ENCODE measurements at places on chromosomes 1 and 21. TPM values are rescaled to one million over a fixed set of nuclear protein-coding genes. Genes with fewer than 3 reads are reported as not detected.

Gene FOXO6
- total RNA-seq, result 10.3 TPM

DNA sequence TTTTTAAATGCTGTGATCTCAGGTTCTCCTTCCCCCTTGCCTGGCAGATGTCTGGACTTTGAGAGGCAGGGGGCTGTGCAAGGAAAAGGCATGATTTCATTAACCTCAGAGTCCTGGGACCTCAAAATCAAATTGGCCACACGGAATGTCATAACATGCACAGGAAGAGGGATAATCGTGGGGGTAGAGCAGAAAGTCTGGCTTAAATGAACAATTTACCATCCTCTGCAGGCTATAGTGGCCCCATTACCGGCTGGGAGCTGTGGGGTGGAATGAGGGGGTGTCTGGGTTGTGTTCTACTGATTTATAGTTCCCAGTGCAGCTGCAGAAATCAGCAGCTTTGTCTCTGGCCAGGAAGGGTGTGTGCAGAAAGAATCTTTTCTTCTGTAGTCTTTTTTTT, 10.8 kb downstream of the OPRD1 start:
- no peaks in the 10 kb centered on the region for H3K4me1 ChIP-seq
- no peak overlapping the region for H3K4me3 ChIP-seq
- no peaks in the 10 kb centered on the region for H3K27me3 ChIP-seq
- no peaks in the 10 kb centered on the region for H3K36me3 ChIP-seq

DNA sequence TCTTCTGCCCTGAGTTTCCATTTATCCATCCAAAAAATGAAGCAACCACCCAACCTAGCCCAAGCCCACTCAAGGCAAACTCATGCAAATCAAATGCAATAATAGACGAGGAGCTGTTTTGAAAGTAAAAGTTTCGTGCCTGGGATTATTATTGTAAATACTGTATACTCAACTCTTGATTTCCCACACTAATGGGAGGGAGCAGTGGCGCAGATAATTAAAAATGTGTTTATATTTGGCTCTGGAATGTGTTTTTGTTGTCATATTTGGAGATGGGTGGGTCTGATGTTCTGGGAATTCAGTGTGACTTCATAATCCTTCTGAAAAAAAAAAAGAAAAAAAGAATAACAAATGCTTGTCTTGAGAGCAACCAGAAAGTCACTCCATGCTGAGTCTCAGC, 52.5 kb downstream of the KLHDC7A start:
- DNase-seq, result no peak
- H3K36me3 ChIP-seq, result no peaks in the 10 kb centered on the region
- no peak overlapping the region for H3K27ac ChIP-seq
- H3K4me1 ChIP-seq, result no peaks in the 10 kb centered on the region

GRCh38 chr1:90612033-90612432, 105.1 kb downstream of the BARHL2 start:
- H3K27me3 ChIP-seq, result no peaks in the 10 kb centered on the region
- no peak overlapping the region for H3K4me3 ChIP-seq
- no peaks in the 10 kb centered on the region for H3K36me3 ChIP-seq
- no peaks in the 10 kb centered on the region for H3K4me1 ChIP-seq

DNA sequence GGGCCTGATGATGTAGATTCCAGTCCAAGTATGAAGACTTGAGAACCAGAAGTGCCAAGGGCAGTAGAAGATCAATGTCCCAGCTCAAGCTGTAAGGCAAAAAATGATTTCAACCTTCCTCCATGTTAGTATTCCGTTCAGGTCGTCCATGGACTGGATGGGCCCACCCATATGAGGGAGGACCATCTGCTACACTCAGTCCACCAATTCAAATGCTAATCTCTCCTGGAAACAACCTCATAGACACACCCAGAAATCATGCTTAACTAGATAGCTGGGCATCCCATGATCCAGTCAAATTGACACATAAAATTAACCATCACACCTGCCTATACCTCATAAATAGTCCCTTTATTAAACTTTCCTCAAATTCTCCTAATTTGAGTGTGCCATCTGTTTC, 73.3 kb upstream of the NFASC start:
- no peak for DNase-seq
- H3K4me3 ChIP-seq, result no peak overlapping the region
- H3K36me3 ChIP-seq, result no peaks in the 10 kb centered on the region
- H3K27ac ChIP-seq, result no peak overlapping the region
- no peaks in the 10 kb centered on the region for H3K27me3 ChIP-seq

- H3K27me3 ChIP-seq, result no peaks in the 10 kb centered on the region
- peak; percentile 47 for DNase-seq
- H3K36me3 ChIP-seq, result no peaks in the 10 kb centered on the region
- H3K4me1 ChIP-seq, result peaks cover 4% of the 10 kb centered on the region
- peak overlapping the region; percentile 47 for H3K4me3 ChIP-seq
These were observed 651 bp downstream of the ZBTB8A start for GRCh38 chr1:32539584-32540571.

Gene S100A7
- not detected for total RNA-seq

Gene KTI12
- total RNA-seq, result 10.7 TPM

Gene SFN
- total RNA-seq, result 0.36 TPM

DNA sequence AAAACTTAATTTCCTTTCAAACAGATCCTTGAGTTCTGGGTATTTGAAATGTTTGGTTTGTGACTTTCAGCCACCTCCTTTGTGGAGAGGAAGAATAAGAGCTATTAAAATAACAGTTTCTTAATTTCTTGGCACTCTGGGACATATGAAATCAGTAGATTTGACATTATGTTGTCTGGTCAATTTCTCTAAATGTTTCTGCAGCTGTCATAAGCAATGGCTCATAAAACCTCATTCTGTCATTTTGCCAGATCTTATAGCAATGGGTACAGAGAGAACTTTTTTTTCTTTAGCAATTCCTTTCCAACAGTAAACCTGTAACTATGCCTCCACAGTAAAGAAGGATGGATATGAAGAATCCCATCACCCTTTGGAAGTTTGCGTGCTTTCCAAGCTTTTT, 52.6 kb downstream of the LAMC1 start:
- H3K27me3 ChIP-seq, result no peaks in the 10 kb centered on the region
- no peak overlapping the region for H3K4me3 ChIP-seq
- no peak overlapping the region for H3K27ac ChIP-seq
- no peak for DNase-seq
- peaks cover 12% of the 10 kb centered on the region for H3K4me1 ChIP-seq

Gene LYPD8
- total RNA-seq, result not detected

Gene ZNF683
- not detected for total RNA-seq

DNA sequence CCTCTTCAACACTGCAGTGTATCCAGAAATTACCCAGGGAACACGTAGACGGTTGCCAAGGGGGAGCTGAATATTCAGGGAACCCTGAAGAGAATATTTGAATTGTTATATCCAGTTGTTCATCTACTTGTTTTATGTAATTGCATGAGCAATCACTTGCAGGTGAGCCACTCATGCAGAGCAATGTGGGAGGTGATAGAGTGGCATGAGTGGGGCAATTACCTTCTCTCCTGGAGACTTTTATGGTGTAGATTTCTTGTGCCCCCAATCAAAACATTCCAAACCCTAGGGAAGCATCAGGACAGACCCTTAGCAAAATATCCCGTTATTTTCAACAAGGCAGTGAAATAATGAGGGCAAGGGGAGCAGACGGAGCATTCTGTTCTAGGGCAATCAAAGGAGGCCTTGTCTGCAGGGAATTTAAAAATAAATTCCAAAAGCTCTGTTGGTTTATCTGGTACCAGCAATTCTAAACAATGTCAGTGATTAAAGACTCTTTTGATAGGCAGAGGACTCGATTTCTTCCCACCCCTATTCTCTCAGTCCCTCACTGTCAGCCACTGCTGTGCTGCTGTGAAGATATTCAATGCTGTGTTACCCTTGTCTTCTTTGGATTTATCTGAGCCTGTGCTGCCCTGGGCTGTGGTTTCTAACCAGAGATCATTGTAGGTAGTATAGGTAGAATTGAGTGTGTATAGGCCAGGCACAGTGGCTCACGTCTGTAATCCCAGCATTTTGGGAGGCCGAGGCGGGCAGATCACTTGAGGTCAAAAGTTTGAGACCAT, 180.2 kb upstream of the MAP1LC3C start:
- H3K4me3 ChIP-seq, result no peak overlapping the region
- H3K27me3 ChIP-seq, result no peaks in the 10 kb centered on the region
- no peak for DNase-seq
- H3K36me3 ChIP-seq, result no peaks in the 10 kb centered on the region
- no peak overlapping the region for H3K27ac ChIP-seq
- H3K4me1 ChIP-seq, result no peaks in the 10 kb centered on the region
